ENCODE measurements at places on chromosomes 11 and 22. TPM values are rescaled to one million over a fixed set of nuclear protein-coding genes. Genes with fewer than 3 reads are reported as not detected.
A peak's percentile ranks its signal among the peaks of the same experiment; 100 is the strongest.

CDPF1 gene
- polyA plus RNA-seq = 9.2 TPM

CNIH2 gene
- 0.51 TPM for polyA plus RNA-seq

RTCB gene
- 90.6 TPM for polyA plus RNA-seq

PAMR1 gene
- 0.37 TPM for polyA plus RNA-seq

SCGB2A2 gene
- not detected for polyA plus RNA-seq

OR5D16 gene
- polyA plus RNA-seq = not detected

XKR3 gene
- polyA plus RNA-seq = not detected

TRIM48 gene
- polyA plus RNA-seq = not detected

DNA sequence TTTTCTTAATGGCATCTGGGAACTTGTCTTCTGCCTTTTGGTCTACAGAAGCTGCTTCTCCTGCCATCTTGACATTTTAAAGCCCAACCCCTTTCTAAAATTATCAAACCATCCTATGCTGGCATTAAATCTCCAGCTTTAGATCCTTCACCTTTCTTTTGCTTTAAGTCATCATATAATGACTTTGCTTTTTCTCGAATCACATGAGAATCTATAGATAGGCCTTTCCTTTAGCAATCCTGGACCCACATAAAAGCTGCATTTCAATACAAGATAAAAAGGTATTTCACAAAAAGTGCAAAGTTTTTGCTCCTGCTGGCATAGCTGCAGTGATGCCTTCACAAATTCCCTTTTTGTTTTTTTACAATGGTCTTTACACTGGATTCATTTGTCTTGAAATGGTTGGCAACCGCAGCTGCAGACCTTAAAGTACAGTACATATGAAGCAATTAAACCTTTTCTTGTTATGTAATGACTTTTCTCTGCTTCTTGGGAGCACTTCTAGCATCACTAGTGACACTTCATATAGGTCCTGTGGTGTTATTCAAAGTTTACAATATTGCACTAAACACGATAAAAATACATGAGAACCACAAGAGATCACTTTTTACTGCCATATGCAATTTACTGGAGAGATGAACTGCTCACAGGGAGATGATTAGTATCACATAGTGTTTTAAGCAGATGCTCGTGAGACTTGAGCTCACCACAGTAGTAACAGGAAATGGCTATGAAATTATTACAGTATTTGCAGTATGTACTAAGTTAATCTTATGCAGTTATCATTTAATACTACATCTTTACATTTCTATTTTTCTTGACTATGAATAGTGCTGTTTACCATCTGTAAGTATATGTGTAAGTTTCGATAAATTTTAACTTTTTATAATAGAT lies 41.6 kb downstream of the ACER3 start:
- no peak for DNase-seq

DNA sequence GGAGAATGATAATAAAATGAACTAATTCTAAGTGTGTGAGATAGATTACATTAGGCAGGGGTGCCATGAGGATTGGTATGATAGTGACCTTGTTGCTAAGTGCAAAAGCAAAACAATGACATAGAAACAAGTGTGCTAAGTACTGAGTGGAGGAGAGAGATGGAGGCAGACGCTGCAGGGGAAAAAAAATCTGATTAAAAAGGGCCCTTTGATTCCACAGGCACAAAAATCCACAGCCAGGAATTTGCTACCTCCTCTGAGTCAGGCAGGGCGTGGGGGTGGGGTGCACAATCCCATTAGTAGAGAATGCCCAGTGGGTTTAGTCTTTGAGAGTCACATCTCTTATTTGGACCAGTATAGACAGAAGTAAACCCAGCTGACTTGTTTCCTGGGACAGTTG lies at the start of gene CNTF:
Gene CNTF (plus strand): TSS at position 322 of the 400 bp plus-strand sequence. CDS start 88 bp downstream, outside the sequence.
- no peak for DNase-seq

GRCh38 chr22:44046485-44047141 lies 22.5 kb downstream of the PARVB start:
- DNase-seq = no peak

DNA sequence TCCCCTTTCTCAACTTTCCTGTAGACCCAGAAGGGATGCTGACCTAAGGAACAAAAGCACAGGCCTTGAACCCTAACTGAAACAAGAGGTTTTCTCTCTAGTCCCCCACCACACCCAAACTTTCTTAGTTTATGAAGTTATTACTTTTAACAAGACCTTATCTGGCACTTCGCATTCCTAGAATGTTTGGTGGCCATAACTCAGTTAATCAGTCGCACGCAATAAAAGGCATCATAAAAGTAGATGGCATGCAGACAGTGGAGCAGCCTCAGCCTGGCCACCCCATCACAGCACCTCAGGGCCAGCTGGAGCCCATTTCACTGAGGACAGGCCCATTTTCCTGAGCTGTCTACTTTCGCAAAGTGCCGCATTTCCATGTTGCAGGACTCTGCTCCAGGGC lies 301.9 kb downstream of the OPCML start:
- DNase-seq = no peak

DNA sequence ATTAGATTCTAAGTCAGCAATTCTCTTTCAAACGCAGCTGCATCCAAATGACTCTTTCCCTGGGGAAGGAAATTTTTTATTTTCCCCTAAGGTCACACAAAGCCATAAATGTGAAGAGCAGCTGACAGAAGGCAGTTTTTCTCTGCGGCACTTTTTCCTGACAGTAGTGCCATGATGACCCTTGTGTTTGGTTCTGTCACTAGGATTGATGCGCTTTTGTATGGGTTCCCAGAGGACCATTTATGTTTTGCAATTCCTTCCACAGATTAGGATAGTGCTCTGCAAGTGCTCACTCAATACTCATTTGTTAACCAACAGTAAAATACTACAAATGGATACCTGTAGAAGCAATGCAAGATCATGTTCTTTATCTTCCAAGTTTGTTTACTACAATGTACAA lies 359.6 kb upstream of the CTSC start:
- no peak for DNase-seq

DNA sequence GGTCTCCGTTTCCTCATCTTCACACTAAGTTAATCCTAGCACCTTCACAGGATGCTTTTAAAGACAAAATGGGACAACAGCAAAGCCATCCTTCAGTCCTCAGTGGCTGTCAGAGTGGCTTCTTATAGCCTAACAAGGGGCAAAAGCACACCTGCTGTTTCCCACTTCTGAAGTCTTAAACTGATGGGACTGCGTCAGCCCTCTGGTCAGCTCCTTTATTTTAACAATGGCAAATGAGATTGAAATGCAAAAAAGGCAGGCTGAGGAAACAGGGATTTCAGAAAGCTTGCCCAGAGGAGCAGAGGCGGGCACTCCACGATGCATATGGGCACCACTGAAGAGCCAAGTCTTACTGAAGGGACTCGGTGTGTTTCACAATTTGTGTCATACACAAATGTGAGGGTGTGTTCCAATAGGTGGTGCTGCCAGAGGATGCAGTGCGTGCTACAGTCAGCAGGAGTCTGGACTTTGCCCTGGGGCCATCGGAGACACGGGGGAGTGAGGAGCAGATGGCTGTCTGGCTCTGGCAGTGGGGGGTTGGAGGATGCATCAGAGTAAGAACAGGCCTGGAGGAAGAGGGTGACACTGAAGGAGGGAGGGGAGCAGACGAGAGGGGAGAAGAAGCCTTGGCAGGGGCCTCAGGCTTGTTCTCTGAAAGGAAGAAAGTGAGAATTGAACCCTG lies 47.3 kb downstream of the TENM4 start:
- DNase-seq = peak; percentile 21

DNA sequence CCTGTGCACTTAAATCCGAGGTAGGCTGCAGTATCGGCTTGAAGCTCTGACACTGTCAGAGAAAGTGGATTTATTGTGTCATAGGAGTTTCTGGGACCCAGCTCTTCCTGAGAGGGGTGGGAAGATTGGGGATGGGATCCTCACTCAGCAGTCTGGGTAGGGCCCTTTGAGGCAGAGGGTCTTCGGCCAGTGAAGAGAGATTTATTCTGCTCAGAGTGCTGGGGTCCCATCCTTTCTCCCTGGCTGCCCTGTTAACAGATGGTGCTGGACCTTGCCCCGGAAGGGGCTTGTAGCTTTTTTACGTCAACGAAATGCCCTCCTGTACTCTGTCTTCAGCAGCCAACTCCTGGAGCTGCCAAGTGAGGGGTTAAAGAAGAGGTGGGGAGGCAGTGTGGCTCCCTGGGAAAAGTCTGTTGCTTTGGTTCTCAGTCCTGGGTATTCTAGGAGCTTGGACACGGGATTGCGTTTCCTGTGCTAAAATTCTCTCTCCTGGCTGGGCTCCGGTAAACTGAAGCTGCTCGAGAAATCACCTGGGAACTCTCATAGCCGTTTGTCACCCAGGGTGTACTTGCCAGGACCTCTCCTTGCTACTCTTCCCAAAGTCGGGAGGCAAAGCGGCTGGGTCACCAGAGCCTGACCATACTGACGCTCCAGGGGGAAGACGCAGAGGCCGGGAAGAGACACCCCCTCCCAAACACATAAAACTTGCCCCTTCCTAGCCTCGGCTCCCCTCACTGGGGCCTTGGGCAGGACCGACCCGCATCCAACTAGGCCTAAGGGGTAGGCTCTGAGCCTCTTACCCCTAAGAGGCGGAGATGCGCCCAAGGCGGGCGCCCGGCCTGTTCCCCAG lies 806 bp upstream of the SMDT1 start:
- peak; percentile 7 for DNase-seq

DNA sequence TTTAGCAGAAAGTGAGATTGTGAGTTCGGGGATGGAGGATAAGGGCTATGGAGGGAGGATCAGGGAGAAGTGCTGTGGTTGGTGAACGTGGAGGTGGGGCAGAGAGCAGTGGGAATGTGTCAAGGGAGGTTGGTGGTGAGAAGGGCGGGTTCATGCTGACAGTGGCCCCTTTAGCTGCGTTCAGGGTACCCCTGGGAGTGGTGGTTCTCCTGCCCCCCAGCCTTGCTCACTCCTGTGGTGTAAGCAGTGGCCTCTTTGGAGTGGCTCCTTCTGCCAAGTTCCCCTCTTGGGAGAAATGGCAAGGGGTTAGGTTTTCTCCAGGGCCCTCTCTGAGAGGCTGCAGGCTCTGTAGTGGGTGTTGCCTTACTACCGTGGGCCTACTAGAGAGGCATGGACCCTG lies 16.1 kb upstream of the NECTIN1 start:
- no peak for DNase-seq

- DNase-seq = no peak
These were observed 34.8 kb downstream of the IRAG1 start for GRCh38 chr11:10658621-10659338.

GRCh38 chr22:46923394-46923793 lies 160.9 kb downstream of the TBC1D22A start:
- DNase-seq = no peak

DNA sequence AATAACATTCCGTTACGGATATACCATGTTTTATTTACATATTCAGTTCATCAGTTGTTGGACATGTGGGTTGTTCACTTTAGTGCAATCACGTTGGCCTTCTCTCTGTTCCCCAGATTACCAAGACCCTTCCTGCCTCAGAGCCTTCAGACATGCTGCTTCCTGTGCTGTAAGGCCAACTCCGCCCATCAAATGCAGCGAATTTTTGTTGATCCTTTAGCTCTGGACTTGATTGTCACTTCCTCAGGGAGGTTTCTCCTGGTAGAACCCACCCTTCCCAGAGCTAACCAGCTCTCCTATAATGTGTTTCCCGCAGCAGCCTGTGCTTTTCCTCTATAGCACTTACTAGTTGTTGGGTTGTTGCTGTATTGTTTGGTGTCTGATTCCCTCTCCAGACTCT lies 39.4 kb downstream of the SWAP70 start:
- DNase-seq = no peak

GRCh38 chr22:42296381-42296853 lies 26.0 kb upstream of the TCF20 start:
- DNase-seq = no peak

DNA sequence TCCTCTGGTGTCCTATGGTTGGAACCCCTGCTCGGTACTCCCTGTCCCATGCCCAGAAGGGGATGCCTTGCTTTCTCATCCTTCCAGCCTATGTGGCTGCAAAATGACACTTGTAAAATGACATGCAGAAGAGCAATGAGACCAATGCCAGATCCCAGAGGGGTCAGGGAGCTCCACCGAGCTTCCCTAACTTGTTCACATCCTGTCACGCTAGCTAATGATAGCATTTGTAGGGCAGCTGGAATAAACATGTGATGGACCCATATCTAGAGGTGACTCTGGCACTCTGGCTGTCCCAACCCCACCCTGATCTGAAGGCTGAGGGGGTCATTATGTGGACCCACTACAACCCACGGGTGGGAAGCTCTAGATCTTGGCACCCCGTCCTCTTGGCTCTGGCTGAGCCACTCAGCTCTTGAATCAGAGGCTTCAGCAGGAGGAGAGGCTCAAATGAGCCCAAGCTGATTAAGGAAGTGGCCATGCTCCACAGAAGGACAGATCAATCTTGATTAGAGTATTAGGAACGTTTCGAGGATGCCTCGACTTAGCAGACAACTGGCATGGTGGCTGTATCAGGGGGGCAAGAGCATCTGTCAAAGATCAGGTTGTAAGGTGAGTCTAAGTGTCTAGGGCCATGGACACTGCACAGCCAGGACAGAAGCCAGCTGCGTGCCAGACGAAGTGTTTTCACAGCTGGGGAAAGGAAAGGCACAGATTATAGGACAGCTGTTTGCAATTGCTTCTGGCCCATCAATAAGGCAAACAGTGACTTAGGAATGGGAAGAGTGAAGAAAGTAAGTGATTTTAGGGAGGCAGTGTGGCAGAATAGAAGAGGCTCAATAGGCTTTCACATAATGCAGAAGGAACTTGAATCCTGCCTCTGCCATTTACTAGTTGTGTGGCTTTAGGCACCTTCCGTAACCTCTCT lies 182.8 kb downstream of the KIRREL3 start:
- DNase-seq = no peak

DNA sequence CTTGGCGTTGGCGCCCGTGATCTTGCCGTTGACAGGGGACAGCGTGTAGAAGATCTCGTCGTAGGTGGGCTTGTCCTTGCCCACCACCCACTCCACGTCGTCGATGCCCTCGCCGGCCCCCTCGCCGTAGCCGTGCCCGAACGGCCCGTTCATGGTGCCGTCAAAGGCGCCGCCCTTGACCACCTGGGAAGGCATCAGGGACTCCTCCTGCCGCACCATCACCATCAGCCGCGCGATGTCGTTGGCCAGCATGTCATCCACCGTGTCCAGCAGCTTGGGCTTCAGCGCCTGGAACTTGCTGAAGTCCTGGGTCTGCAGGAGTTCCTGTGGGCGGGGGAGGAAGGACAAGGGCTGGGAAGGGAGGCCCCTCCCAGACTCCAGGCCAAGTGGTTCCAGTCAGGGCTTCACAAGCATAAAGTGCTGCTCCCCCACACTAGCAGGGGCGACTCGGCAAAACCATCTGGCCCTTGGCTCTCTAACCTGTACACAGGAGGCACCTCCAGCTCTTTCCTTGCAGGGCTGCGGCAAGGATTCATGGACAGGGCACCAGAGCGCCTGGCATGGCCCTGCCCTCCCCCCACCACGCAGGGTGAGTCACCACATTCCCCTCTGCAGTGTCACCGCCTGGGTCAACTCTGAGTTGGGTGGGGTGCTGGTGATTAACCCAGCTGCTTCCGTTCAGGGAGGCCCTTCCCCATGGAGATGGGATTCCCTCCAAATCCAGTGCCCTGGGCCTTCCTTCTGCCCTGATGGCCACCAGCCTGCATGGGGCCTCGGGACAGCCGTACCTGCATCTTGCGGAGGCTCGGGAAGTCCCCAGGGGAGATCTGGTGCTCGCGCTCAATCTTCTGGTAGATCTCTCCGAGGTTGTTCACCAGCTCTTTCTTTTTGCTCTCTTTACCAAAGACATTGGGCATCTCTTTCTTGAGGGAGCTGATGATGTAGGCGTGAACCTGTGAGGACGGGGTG lies 10.4 kb upstream of the CDC42BPG start:
- DNase-seq = peak; percentile 80

Measured in foreskin keratinocyte (primary cell).